ENCODE measurements at places on chromosomes 7 and 10.

GRCh38 chr7:106110885-106111654, 1.0 kb downstream of the SYPL1 start:
- DNase-seq = no peak

DNA sequence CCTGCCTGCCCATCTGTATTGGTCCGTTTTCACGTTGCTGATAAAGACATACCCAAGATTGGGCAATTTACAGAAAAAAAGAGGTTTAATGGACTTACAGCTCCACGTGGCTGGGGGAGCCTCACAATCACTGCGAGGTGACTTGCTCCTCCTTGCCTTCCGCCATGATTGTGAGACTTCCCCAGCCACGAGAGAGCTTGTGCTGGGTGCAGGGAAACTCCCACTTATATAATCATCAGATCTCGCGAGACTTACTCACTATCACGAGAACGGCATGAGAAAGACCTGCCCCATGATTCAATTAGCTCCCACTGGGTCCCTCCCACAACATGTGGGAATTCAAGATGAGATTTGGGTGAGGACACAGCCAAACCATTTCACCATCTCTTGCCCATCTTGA, 111.8 kb downstream of the MYL10 start:
- DNase-seq = no peak

GRCh38 chr10:45368181-45368580, 5.8 kb upstream of the ALOX5 start:
- DNase-seq = no peak

- no peak for DNase-seq
Measured at GRCh38 chr10:86222687-86223086, 143.9 kb downstream of the GRID1 start.

GRCh38 chr10:59718257-59718656, 8.6 kb upstream of the SLC16A9 start:
- no peak for DNase-seq

DNA sequence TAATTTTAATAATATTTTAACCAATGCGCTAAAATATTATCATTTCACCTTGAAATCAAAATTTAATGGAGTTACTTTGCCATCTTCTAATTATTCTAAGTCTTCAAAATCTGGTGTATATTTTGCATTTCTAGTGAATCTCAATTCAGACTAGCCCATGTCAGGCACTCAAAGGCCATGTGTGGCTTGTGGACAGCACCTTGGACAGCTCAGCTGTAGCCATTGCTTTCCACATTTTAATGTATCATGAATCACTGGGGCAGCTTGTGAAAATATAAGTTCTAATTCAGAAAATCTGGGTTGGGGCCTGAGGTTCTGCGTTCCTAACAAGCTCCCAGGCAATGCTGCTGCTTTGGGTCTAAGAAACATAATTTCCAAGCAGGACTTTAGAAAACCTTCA, 57.2 kb downstream of the MGAM2 start:
- no peak for DNase-seq

DNA sequence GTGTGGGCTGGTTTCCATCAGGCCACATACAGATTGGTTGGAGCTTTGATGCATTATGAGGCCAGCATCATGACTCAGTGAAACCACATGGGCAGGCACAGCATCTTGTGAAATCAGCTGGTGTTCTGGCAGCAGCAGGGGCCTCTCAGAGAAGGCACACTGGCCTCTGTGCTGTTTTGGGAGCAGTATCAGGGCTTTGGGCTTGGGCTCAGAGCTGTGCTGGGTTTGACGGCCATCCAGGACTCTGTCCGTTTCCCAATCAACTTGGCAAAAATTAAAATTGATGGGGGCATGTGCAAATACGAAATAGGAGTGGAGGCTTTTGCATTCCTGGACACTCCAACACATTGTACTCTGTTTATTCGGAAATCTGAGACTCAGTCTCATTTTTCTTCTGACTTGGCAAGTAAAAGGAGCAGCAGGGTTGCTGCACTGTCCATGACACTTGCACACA, 190.9 kb downstream of the BMPER start:
- no peak for DNase-seq

DNA sequence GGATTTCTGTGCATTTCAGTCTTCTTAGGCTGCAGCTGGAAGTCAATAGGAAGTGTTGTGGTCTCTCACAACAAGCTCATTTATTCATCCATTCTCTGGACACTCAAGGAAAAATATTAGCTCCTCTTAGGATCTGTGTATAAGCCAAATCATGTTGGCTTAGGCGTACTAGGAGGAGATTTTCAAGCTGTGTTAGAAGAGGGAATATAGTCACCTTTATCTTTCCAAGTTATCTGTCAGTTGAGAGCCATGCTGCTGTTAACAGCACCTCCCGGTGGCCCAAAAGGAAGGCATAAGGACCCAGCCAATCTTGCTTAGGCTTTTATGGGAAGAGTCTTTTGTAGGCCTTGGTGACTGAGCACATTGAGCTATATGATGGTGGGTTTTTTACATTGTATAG, 220.0 kb downstream of the LRMDA start:
- no peak for DNase-seq

- DNase-seq = no peak
Measured at GRCh38 chr7:89223900-89224395, 428.4 kb upstream of the TEX47 start.

DNA sequence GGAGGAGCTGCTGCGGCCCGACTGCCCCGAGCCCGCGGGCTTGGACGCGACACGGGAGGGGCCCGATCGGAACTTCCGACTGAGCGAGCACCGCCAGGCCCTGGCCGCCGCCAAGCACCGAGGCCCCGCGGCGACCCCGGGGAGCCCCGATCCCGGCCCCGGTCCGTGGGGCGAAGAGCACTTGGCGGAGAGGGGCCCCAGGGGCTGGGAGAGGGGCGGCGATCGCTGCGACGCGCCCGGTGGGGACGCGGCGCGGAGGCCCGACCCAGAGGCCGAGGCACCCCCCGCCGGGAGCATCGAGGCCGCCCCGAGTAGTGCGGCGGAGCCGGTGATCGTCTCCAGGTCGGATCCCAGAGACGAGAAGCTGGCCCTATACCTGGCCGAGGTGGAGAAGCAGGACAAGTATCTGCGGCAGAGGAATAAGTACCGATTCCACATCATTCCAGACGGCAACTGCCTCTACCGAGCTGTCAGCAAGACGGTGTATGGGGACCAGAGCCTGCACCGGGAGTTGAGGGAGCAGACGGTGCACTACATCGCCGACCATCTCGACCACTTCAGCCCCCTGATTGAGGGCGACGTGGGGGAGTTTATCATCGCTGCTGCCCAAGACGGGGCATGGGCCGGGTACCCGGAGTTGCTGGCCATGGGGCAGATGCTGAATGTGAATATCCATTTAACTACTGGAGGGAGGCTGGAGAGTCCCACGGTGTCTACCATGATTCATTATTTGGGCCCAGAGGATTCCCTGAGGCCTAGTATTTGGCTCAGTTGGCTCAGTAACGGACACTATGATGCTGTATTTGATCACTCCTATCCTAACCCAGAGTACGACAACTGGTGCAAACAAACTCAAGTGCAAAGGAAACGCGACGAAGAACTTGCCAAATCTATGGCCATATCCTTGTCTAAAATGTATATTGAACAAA, 1.4 kb downstream of the OTUD1 start:
- DNase-seq = peak; percentile 38

DNA sequence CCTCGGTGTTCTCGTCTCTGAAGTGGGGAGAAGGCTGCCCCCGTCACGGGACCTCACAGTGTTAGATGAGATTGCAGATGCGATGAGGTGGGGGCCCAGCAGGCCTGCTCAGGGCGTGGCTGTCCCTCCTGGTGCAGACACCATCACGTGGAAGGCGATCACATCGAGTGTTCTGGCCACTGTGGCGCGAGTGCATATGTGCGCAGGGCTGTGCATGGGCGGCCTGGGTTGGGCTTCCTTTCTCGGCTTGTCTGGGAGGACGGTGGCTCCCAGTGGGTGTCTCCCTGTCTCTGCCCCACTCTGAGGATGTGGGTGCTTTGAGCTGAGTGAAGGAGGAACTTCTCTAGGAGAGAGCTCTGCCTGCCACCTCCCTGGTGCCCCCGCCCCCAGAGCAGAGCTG, 83.1 kb downstream of the LHPP start:
- no peak for DNase-seq

DNA sequence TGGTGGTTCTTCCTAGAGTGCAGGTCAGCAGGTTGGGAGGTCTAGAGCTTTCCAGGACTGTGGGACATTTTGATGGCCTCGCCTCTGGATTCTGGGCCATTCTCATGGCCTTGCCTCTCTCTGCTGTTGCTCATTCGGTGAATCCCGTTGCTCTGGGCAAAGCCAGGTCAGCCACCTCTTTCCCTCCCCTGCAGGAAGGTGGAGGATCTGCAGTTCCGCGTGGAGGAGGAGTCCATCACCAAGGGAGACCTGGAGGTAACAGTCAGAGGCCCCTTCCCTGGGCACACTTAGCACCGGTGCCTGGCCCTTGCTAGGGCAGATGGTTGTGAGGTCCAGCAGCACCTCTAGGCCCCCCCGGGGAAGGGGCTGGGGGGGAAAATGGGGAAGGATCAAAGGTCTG, 74.9 kb downstream of the CLIP2 start:
- DNase-seq = no peak

DNA sequence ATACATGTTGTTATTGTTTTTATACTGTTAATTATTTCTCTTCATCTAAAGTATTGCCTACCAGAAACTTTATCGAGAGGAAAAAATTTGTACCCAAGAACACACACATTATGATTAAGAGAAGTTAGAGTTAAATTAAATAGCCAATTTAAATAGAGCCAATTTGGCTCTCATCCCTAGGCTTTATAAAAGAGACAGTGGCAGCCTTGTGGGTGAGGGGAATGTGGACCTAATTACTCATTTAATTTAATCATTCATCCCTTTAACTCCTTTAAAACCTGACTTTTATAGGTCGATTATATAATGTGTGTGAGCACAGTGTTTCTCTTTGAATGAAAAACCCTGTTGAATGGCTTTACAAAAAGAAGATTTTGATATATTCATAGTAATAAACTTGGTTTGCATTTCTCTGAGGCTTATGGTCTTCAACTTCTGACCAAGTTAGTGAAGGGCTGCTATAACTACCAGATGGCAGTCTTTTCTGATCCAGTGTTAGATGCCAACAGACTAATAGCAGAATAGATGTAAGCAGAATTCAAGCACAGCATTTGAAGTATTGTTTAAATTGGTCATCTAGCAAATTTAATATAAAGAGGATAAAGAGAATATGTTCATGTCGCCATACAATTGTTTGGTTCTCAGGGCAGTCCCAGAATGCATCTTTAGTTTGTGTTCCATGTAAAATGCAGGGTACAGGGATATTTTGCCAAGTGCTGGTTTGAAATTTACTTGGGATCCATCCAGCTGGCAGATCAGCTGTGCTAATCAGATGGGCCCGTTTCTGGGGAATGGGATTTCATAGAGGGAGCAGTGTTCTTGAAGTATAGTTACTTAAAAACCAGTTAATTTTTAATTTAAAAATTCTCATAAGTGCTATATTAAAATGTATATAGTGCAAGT, 25.3 kb downstream of the ADD3 start:
- DNase-seq = no peak

GRCh38 chr7:149286811-149287400, 24.9 kb downstream of the ZNF783 start:
- DNase-seq = no peak

DNA sequence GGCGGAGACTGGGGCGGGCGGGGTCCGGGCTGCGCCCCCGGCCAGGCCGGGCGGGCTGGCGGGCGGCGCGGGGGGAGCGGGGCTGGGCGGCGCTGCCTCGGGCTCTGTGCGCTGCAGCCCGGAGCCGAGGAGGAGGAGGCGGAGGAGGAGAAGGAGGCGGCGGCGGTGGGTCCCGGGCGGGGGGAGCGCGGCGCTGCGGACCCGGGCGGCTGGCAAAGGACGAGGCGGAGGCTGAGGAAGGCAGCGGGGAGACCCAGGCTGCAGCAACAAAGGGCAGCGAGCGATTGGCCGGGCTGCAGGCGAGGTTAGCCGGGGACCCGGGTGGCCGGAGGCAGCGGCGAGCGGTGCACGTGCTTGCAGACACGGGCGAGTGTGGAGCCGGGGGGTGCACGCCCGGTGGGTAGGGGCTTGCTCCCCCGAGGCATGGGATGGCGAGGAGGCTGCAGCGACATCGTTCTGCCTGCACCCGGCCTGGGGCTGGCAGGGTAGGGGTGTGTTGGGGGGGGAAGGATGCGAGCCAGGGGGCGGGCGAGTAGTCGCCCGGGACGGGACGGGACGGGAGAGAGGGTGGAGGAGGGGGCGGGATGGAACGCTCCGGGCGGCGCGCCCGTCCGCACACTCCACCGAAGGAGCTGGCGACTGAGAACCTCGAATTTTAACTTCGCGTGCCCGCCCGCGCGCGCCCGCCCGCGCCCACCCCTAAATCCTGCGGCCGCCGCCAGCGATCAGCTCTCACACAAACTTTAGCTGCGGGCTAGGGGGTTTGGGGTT, 844 bp upstream of the KAT6B start:
- peak; percentile 55 for DNase-seq

DNA sequence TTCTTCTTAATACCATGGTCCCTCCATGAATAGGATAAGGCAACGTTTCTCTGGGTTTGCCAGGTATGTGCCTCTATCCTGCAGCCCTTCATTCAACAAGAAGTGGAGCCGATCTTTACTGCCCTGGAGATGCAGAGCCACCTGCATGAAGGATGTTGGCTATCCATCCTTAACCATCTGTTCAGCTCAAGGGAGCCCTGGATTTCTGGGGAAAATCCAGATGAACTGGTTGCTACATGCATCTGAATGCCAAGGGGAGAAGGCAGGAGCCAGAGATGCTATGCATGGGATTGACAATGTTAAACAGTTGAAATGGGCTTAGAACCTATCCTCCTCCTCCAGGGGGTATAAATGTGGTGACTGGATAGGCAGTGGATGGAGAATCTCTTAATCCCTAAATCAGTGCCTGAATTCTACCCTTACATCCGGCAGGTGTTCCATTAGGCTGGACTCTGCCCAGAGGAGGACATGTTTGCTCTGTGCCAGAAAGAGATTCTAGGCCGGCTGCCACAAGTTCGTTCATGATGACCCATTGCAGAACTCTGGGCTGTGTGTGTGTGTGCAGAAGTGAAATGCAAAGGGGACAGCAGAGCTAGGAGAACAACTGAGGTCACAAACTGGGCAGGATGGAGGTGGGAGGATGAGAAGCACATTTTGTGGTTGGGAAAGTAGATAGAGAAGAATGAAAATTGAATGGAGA, 15.6 kb downstream of the CPED1 start:
- DNase-seq = no peak

- no peak for DNase-seq
Measured at GRCh38 chr10:130020651-130021382, 56.7 kb upstream of the EBF3 start.

DNA sequence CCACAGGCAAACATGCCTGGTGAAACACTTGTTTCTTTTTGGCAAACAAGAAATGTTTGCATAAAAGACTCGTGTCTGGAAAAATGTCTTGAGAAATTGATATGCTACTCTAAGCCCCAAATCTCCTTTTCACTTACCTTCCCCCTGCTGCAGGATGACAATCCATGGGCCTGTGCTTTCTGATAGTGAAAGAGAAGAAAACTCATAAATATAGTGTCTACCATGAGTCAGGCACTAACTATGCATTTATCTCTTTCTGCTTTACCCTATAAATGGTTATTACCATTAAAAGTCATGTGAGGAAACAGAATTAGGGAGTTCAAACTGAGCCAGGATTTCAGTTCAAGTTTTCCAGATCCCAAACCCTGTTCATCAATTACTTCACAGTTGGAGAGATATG, 6.6 kb upstream of the TARP start:
- DNase-seq = no peak

- no peak for DNase-seq
Measured at GRCh38 chr7:95276114-95276513, 48.2 kb downstream of the PON1 start.

- DNase-seq = peak; percentile 43
Measured at GRCh38 chr7:155002411-155003091, 373 bp downstream of the PAXIP1 start.

Measured in activated CD4-positive, alpha-beta T cell treated with anti-CD3 and anti-CD28 coated beads, Interleukin-2, amount 50 U/mL, for 48 hours (primary cell).